Sigmoid colon (tissue), 7 donors: ENCODE measurements at places on chromosomes 2 and 18.

GRCh38 chr2:205471776-205472175 is 210.5 kb upstream of the NRP2 start:
- DNase-seq = no peak

DNA sequence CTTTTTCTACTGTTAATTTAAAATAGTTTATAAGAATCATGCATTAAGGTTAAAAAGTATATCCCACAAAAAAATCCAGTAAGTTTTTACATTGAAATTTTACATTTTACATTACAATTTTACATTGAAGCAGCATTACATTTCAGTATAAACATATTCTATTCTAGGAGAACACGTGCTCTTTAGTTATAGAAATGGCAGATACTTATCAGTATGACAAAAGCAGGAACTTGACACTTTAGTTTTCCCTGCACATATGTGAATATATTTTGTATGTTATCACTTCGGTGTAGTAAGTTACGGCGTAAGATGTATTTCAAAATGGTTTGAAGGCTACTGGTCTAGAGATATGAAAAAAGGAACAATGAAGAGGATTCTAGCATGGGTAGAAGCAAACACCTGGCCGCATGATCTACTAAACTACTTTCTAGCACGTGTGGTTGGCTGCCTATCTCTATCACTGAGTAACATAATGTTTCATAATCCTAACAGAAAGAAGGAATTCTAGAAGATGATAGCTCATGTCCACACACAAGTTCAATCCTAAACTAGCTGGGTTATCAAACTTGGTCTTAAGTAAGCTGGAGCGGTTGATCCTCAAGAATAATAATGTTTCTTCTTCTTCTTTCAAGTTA is 5.4 kb downstream of the IMMT start:
- DNase-seq = no peak

DNA sequence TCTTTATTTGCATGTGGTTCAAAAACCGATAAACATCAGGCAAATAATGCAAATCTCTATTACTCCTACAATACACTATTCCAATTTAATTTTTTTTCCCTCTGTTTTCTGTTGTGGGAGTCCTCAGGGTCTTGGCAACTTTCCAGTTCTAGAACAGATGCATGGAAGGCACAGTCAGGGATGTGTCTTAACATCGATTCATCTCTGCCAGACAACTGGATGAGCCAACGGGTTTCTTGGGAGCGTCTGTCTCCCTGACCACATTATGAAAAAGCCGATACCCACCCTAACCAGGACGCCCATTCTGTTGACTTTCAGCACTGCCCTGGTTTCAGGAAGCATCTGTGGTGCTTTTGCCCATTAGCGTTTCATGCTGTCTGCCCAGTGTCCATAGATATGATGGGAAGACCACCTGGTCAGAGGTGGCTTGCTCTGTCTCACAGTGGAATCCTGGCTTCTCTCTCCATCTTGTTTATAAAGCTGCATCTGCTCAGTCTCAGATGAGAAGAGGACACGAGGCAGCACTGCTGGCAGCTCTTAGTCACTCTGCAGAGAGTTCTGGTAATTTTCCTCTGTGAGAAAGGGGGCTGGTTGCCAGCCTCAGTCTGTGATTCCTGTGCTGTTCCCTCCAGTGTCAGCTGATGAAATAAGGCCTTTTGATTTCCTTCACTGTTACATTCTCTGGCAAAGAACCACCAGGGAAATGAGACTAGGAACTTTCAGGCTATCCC is 57.9 kb upstream of the KCNE4 start:
- DNase-seq = peak; percentile 98

GRCh38 chr2:59804732-59805131 is 748.7 kb downstream of the BCL11A start:
- no peak for DNase-seq

- peak; percentile 88 for DNase-seq
These were observed at the start of gene ZEB2 for GRCh38 chr2:144519934-144520731. ZEB2 (minus strand) TSS chr2:144520119; CDS start chr2:144517350, 2,769 bp downstream.

DNA sequence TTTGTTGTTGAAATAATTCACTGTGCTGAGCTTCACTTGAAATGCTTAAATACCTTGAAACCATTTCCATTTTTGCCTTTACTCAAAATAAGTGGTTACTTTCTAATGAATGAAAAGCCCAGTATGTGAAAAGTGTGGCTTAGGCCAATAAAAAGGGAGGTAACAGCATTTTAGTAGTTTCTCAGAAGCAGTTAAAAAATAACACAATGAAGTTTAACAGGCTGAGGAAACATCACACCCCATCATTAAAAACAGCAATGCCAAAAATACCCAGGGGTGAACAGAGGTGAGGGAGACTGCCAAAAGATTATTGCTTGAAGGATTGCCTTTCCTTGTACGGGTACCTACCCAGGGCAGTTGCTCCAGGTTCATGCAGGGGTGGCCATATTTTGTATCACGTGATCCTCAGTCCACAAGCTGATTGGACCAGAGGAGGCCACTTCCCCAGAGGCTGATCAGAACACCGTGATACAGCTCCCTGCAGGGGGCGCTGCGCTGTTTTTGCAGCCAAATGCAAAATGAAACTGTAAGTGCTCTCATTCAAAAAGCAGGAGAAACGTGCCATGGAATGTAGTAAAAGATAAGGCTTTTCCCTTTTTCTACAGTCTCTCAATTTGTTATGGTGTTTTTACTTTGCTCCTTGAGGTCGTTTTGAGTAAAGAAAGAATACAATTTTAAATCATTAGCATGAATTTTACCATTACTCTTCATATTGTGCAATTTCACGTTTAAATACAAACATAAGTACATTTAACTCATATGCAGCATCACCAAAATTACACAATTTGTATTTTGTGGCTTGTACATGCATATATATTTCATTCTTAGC is 70.2 kb upstream of the SH3BP4 start:
- peak; percentile 72 for DNase-seq

GRCh38 chr2:151575338-151575737 is 158.9 kb downstream of the NEB start:
- DNase-seq = no peak

- DNase-seq = no peak
These were observed 15.8 kb downstream of the RIOK3 start for GRCh38 chr18:23468753-23469459.

- DNase-seq = no peak
These were observed 38.8 kb upstream of the SP3 start for GRCh38 chr2:174003720-174004695.

GRCh38 chr18:62331581-62332356 is 6.7 kb downstream of the TNFRSF11A start:
- DNase-seq = peak; percentile 78

DNA sequence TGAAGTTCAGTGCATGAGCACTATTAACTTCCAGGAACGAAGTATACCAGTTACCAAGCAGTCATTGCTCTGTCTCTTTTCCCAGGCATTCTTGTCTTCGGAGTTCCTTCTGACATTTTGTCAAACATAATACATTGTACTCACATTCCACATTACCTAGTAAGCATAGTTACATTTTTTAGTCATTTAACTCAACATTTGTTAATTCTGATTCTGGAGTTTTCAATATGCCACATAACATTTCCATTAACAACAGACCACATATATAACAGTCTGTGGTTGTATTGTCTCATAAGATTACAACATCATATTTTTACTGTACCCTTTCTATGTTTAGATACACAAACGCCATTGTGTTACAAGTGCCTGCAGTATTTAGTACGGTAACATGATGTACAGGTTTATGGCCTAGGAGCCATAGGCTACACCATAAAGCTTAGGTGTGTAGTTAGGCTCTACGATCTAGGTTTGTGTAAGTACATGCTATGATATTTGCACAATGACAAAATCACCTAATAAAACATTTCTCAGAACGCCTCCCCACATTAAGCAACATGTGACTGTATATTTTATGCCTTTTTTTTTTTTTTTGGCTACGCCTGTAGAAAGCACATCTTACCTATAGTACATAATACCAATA is 187.1 kb downstream of the DYM start:
- DNase-seq = no peak

DNA sequence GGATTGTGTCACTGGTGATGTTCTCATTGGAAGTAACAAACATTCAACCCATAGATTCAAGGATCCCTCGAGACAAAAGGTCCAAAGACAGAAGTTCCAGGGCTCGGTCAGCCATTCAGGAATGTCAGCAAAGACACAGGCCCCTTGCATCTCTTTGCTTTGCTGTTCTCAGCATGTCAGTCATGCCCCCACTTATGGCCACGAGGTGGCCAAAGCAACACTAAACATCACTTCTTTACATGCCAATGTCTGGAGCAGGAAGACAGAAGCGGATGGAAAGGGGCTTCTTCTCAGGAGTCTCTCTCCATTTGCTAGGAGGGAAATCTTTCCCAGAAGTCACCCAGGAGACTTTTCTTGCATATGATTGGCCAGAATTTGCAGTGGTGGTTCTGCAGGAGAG is 191.6 kb upstream of the SP5 start:
- DNase-seq = no peak

- DNase-seq = no peak
These were observed 404.8 kb downstream of the CDH2 start for GRCh38 chr18:27772081-27772480.

- no peak for DNase-seq
These were observed 27.2 kb upstream of the DOCK10 start for GRCh38 chr2:225069477-225069876.

DNA sequence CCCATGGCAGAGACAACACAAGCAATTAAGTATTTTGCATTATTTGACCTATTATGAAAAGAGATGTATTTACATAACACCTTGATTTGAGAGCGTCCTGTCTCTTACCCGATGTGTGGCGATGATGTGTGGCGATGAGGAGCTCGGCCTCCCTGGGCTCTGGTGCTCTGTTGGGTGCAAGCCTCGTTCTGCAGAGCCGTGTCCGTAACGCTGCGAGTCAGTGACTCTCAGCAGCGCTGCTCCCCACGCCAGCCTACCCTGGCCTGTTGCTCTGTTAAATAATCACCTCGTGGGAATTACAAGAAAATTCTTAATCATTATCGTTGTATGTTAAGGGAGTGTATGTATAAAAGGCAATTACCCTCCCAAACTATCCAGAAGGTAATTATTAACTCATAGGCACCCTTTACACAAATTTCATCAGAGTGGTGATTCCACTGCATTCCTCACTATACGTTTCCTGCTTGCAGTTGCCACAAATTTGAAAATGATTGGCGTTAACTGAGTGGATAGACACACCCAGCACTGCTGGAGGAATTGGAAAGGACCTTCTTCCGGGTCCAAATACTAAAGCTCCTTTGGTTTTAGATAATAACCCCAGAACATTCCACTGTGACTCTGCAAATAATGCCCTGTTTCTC is 52.0 kb upstream of the NFATC1 start:
- no peak for DNase-seq

GRCh38 chr2:27133195-27133875 is 1.1 kb downstream of the PREB start:
- DNase-seq = no peak

DNA sequence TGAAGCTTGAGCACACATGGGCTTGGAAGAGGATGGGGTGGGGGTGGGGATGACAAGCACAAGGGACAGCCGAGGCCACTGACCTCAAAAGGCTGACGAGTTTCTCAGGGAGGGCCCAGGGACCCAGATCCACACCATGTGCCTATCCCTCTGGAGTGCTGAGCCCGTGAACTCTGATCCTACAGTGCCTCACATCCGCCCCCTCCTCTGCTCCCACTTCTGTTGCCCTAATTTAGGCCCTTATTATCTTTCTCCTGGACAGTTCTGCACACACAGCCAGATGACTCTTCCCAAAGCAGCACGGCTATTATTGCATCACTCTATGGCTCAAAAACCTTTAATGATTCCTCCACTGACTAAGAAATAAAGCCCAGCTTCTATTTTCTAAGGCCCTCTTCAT is 24.8 kb downstream of the CYRIA start:
- DNase-seq = no peak

DNA sequence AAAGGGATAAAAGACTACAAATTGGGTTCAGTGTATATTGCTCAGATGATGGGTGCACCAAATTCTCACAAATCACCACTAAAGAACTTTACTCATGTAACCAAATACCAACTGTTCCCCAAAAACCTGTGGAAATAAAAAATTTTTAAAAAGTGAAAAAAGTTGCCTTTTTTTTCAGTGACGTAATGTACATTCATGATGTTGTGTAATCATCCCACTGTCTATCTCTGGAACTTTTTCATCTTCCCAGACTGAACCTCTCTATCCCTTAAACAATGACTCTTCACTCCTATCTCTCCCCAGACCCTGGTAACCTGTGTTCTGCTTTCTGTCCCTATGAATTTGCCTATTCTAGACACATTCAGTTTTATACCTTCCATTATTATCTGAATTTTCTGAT is 19.0 kb upstream of the GALR1 start:
- no peak for DNase-seq

- no peak for DNase-seq
These were observed at the start of gene ACADL for GRCh38 chr2:210224941-210225672. ACADL (minus strand) TSS chr2:210225447; CDS start chr2:210225263, 184 bp downstream.

- no peak for DNase-seq
These were observed 407.3 kb upstream of the LYPD1 start for GRCh38 chr2:133077269-133077822.

DNA sequence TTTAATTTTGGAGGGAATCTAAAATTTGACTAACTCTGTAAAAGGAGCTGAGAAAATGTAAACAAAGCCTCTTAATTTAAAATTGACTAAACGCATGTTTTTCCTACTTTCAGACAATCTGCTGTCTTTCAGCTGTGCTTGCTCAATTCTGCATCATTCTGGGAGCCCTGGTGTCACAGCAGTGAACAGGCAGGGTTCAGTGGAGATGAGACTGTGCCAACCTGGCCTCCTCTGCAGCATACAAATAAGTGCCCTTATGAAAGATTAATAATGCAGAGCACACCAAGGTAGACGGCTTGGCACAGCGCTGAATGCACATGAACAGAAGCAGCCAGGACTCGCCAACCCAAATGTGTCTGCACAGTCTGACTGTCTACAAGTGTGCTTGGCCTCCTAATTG is 222.0 kb upstream of the CHAC2 start:
- DNase-seq = no peak

- no peak for DNase-seq
These were observed 34.7 kb downstream of the KLF7 start for GRCh38 chr2:207130958-207131521.

DNA sequence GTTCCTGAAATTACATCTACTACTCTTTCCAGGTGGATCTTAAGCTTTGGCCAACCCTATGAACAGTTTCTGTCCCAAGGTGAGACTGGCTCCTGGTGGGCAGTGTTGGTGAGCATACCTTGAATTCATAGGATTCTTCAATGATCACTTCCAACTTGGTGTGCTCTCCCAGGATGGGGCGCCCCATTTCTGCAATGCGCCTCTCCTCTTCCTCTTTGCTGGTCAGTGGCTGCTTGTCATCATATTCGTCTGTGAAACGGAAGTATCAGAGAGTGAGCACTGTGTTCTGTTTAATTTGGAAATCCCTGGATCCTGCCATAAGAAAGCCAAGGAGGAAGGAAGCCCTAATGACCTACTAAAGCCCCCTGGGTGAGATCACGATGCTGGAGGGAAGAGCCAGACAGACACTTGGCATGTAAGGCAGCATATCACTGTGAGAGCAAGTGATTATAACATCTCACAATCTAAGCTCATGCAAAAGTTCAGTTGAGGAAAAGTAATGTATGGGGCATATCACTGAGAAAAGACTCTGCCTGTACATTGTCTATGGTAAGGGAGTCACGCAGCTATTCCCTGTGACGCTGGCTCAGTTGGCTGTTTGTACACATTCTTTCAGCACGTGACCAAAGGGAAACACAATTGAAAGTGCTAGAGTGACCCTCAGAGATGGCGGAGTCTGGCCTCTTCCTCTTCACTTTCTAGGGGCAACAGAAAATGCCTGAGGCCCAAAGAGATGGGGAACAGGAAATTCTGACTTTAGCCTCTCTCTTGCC is 287.0 kb downstream of the SLC8A1 start:
- no peak for DNase-seq

GRCh38 chr2:68577183-68577582 is 66.2 kb upstream of the PROKR1 start:
- DNase-seq = no peak

GRCh38 chr2:209348433-209348832 is 75.4 kb upstream of the MAP2 start:
- DNase-seq = no peak
